ENCODE measurements at places on chromosomes 3 and 15.

- peak; percentile 72 for DNase-seq
Measured at GRCh38 chr15:28975766-28976179, 90.0 kb downstream of the APBA2 start.

DNA sequence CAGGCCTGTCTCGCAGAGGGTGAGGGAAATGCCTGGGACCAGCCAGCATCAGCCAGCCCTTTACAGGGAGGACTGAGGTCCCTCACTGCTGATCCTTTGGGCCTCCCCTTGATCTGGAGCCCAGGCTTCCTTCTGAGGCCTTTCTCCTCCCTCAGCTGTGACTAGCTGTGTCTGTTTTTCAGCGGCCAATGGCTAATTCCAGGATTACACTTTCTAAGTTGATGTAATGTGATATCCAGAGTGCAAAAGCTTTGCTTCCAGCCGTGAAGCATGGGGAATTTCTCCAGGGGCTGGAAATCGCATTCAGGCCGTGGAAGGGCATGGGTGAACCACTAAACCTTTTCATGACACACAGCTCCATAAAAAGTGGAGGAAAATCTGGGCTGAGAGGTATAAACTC lies 157.6 kb downstream of the SHQ1 start:
- no peak for DNase-seq

DNA sequence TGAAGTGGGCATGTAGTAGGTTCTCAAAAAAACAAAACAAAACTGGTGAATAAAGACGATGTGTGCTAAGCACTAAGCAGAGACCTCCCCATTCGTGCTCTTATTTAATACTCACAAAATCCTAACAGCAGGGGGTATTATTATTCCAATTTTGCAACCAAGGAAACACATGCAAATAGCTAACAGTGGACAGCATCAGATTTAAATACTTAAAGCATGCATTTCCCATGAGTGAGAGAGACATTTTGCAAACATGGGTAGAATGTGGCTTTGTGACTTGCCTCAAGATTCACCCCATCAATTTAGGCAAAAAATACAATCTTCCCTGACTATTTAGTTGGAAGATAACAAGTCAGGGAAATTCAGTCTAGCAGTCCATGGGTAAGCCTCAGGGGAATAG lies 946.2 kb upstream of the CFAP20DC start:
- DNase-seq = no peak

- no peak for DNase-seq
Measured at GRCh38 chr3:27713435-27714145, 8.5 kb downstream of the EOMES start.

GRCh38 chr3:143538577-143538981 lies 309.7 kb downstream of the SLC9A9 start:
- no peak for DNase-seq

DNA sequence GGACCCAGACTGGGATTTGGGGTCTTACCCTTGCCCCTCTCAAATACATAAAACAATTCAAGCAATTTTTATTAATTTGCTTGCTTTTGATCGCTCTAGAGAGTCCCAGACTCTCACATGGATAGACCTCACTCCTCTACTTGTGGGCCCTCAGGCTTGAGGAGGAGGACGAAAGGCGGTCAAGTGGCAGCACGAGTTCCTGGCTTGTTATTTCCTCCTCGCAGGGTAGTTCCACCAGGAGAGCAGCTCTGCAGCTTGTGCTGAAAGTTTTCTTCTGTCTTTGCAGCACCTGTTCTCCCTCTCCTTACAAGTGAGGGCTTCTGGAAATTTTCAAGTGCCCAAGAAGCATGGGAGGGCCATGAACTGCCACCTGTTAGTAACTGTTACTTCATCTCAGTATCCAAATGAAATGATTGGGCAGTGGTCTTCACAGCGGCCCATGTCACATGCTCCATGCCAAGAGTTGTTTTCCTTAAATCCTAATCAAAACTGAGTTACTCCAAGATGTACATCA lies 22.7 kb downstream of the ABI3BP start:
- no peak for DNase-seq

GRCh38 chr3:31106912-31107311 lies 212.5 kb upstream of the GADL1 start:
- no peak for DNase-seq

DNA sequence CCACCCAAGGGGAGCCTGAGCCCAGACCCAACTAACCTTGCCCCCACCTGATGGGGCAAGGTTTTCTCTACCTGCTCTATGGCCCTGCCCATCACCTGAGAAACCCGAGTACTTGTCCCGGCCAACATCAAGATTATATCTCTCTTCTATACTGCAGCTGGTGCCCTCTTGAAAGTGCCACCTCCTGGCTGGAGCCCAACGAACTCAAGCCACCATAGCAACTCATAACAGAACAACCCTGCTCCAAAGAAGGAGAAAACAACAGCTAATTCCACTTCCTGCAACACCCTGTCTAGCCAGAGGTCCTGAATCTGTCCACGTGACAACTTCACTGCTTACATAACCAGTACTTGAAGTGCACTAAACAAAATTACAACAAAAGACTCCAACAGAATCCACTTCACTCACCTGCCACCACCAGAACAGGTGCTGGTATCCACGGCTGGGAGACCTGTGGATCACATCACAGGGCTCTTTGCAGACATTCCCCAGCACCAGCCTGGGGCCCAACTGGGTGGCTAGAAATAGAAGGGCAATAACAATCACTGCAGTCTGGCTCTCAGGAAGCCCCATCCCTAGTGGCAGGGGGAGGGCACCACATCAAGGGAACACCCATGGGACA lies 49.2 kb downstream of the PIERCE2 start:
- DNase-seq = no peak

GRCh38 chr3:37590328-37591079 lies 271.2 kb upstream of the CTDSPL start:
- no peak for DNase-seq

GRCh38 chr3:194460566-194460965 lies 26.2 kb downstream of the ATP13A3 start:
- DNase-seq = no peak

DNA sequence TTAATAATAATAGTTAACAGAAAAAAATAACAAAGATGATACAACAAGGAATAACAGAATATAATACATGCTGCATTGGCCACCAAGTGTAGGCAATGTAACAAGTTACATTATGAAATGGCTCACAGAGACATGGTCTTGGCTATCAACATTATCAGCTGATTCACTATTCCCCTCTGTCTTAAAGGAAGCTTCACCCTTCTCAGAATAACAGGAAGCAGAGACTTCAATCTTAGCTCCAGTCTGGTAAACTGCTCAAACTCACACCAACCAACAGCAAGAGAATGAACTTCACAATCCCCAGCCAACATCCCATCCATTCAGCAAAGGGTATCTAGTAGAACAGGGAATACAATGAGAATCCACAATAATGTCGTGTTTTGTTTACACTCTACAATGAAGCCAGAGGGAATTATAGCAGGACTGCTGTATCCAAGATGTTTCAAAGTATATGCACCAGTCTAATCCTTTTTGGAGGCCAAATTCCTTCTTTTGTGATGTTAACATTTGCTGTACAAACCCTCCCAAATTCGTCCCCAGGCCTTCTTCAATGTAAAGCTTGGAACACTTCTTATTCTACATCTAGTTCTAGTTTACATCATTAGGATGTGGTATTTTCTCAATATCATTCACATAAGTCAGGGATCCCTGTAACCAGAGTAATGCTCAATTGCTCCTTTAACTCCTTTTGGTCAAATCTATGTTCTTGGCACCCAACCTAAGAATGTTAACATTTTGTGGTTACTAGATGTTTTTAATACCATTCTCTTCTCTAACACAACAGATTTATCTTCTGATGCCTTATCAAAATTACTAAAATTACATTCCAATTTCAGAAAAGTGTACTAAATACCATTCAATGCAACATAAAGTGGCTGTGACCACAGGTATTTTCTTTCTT lies 52.4 kb upstream of the CMSS1 start:
- no peak for DNase-seq

DNA sequence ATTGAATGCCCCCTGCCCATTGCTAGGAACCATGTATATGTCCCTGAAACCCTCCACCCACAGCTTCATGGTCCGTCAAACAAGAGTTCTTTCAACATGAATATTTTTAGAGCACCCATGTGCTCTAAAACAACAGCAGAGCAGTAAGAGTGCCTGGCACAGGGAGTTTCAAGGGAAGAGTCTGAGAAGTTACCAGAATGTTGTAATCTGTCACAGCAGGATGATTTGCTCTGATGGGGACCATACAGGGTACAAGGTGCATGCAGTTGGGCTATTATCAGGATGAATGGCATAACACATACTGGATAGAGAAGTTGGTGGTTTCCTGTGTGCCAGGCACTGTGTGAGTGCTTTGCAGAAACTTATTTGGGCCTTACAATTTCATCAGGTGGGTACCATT lies 27.8 kb upstream of the FLNB start:
- DNase-seq = no peak

GRCh38 chr3:167886690-167887089 lies 151.2 kb downstream of the SERPINI1 start:
- no peak for DNase-seq

DNA sequence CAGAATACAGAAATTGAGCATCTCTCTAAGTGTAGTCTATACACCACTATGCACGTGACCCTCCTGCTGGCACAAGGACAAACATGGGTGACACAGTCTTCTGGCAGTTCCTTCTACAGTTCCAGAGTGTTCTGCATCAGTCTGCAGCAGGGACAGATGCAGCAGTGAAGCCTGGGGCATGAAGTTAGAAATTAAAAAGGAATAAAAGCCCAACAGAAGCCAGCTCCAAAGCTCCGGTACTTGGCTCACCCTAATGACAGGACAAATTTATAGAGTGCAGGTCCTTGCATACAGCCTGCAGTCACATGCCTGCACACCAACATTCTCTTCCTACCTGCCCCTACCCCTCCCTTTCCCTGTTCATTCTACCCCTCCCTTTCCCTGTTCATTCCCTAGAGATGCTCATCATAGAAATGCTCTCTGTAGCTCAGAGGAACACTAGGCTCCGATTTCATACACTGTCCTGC lies 15.0 kb downstream of the UACA start:
- DNase-seq = no peak

DNA sequence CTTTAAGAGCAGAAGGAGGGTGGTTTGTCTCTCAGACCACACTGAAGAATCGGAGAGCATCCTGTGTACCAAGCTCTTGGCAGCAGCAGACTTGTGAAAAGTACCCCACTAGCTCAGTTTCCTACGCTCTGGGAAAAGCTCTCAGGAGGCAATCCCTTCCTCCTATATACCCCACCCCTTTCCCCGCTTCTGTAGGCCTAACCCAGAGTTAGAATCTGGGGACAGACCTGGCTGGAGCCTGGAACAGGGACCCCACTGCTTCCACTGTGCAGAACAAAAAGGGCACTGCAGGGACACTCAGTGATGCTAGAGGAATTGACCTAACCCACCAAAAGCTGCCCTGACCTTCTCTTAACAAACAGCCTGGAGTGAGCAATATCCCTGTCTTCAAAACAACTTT lies 70.0 kb upstream of the CCDC39 start:
- no peak for DNase-seq

GRCh38 chr15:40854161-40854560 lies 10.3 kb downstream of the SPINT1 start:
- no peak for DNase-seq

DNA sequence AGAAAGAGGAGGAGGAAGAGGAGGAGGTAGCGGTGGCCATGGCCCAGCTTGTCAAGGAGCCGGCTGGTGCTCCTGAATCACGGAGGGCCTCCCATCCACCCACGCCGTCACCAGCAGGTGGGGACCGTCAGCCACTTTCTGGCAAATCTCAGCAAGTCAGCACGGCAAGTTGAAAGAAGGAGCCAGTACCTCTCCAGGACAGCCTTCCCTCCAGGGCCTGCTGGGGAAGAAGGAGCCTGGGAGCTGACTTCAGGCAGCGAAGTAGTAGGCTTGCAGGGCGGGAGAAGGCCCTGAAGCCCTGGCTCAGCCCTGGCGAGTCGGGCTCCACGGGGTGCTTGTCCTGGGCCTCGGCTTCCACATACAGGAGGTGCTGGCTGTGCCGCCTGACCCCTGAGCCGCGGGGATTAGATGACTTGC lies 99.2 kb upstream of the TRPM1 start:
- DNase-seq = peak; percentile 71

DNA sequence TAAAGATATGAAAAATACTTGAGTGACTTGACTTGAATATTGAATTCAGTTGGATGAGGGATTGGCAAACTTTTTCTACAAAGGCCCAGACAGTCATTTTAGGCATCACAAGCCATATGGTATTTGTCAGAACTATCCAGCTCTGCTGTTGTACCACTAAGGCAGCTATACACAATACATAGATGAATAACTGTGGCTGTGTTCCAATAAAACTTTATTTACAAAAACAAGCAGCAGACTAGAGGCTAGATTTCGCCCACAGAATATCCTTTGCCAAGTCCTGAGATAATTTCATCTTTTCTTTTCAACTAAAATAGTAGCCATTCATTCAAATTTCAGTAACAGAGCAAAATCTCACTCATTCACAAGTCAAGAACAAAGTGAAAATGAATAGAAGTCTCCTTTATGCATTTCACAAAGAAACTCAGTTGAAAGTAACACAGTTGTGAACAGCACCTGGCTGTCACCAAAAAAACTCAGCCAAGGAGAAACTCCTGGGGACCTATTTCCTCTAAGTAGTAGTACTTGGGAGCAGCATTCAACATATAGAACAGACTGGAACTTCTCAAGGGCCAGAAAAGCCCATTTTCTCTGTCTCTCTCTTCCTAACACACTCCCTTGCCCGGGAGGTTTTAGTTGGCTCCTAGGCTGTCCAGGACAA lies 56.3 kb downstream of the OSBPL10 start:
- DNase-seq = no peak

GRCh38 chr15:96359616-96360521 lies 29.4 kb downstream of the NR2F2 start:
- no peak for DNase-seq

DNA sequence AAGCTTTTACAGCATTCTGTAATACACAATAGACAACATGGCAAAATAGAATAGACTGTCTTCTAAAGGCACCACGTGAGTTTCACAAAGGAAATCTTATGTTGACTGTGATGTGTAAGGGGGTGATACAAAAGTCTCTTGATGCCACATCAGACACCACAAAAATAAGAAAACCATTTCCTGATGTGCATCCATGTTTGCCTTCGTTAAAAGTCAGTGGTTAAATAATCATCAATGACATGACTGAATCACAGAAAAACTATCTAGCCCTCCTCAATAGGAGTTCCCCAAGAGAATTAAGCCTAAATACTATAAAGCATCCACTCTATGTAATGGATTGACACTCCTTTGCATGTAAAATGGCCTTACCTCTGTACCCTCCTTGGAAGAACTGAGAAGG lies 198.6 kb upstream of the SLC2A2 start:
- DNase-seq = no peak
